ENCODE measurements at places on chromosomes 7 and 10.
A peak's percentile ranks its signal among the peaks of the same experiment; 100 is the strongest.

DNA sequence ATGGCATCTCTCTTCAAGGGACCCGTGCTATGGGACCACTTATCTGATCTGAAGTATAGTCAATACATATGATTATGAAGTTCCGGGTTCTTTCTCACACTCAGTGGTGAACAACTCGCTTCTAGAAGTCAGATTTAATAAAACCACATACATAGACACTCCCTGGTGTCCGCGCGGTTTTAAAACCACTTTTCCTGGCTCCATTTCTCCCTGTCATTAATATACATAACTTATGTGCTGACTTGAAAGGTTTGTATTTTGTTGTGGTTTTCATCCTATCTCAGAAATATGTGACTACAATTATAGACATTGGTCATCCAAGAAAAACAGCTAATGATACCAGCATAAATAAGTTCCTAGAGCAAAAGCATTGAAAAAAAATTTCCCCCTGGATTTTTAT, 34.0 kb downstream of the SVIL start:
- no peak for DNase-seq

DNA sequence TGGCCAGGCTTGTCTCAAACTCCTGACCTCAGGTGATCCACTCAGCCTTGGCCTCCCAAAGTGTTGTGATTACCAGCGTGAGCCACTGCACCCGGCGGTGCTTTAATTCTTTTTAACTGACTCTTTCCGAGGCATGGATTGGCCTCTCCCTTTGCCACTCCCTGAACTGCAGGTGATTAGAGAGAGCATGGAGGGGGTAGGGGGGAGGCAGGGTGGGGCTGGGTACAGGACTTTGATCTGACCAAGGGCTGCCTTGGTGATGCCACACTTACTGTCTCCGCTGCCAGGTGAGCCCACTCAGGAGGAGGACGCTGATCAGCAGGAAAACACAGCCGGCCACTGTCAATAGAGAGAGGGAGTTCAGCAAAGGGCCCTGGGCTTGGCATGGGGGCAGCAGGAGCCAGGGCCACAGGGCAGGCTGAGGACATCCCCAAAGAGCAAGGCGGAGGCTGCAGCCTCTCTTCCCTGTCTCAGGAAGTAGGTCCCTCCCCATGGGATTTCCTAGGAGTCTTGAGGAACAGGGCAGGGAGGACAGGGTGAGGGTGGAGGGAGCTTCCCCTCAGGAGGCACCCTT, 40.5 kb upstream of the IL15RA start:
- DNase-seq: no peak

- DNase-seq: no peak
Observed at GRCh38 chr10:69359594-69359993, 57.1 kb downstream of the TACR2 start.

- DNase-seq: no peak
Observed at GRCh38 chr10:72338180-72338579, 16.5 kb downstream of the DNAJB12 start.

DNA sequence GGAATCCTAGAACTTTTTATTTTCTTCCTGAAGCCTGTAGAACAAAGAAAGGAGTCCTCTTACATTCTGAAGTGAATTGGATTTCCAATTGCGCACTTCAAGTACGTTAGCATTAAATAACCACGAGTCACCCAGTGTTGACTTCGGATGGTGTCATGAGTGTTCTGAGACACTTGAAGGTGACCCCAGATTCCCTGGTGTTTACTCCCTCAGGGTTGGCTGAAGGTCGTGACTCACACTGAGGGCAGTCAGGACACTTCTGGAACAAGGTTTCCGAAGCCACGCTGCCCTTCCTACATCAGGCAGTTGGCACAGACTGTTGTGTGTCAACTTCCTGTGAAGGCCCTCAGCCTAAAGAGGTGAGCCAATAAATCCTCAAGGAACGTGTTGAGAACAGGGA, 186.6 kb upstream of the CELF2 start:
- no peak for DNase-seq

GRCh38 chr7:131502810-131503508, 53.5 kb downstream of the PODXL start:
- DNase-seq: no peak

- no peak for DNase-seq
Observed at GRCh38 chr7:94425546-94425945, 30.9 kb downstream of the COL1A2 start.

DNA sequence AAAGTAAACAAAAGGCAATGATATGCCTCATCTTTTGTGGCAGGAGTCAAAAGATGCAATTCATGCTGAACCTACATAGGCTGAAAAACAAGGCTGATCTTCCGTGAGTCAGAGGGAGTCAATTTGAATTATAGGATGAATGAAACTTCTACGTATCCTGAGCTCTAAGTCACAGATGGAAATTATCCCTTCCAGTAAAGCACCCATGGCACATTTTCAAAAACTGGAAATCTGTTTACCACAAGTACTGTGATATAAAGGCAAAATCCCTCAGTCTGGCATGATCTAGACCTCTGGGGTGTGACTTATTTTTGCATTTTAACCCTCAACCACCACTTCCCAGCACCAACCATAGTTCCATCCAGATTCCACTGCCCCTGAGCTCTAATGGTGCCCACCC, 69.6 kb downstream of the NRG3 start:
- DNase-seq: no peak

DNA sequence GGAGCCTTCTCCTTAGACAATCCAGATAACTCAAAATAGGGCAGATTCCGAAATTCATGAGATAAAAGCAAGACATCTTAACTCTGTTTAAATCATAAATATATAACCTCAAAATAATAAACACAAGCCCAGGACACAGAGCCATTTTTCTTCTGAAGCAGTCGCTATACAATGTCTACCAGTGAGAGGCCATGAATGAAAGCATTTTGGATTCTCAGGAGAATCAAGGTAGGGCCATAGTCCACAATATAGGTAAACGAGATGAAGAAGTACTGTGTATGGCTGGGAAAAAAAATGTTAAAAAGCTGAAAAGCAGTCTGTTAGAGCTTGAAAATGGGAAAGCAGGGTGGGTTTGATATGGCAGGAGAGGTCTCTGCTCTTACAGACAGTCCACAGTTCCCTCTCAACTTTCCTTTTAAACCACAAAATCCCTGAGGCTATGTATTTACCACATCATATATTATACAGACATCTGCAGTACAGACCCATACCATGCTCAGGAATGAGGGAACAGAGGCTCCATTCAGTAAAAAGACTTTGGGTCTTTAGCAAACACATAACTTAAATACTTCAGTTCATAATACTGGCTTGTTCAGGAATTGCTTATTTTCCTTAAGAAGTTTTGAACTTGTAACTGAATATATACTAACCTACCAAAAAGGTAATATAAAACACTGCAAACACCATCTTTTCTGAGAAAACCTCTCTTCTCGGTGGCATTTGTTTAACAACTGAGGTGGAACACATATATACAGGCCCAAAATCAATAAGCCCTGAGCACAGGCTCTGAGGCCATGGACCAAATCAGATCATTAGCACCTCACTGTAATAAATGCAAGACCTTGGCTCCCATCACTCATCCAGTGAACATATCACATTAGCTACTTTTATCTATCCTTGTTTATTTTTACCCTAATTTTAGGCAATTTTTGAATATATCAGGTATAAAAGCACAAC, 109.3 kb downstream of the SORBS1 start:
- DNase-seq: no peak

DNA sequence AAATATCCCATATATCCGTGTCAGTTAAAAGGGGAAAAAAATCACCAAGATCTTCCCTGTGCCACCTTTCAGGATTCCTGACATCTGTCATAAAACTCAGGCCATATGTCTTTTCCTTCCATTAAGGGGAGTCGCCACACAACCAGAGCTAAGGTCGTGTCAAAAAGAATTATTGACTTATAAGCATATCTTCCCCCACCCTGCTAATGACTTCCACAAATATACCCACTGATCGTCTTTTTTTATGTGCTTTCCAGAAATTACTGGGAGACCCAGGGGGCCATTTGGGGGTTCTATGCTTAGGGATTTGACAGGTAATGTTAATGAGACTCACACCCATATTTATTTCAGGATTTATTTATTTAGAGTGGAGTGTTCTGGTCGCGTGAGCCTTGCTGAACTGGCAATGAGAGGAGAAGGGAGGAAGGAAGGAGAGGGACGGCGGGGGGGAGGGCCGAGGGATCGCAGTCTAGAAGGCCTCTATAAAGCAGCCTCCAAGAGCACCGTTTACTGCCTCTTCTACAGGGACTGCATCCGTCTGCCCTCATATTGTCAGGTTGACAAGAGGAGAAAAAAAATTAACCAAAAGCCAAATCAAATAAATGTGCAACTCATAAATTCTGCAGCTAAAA, 135.7 kb upstream of the MGMT start:
- DNase-seq: no peak

- no peak for DNase-seq
Observed at GRCh38 chr7:36338256-36338655, 51.4 kb upstream of the ANLN start.

DNA sequence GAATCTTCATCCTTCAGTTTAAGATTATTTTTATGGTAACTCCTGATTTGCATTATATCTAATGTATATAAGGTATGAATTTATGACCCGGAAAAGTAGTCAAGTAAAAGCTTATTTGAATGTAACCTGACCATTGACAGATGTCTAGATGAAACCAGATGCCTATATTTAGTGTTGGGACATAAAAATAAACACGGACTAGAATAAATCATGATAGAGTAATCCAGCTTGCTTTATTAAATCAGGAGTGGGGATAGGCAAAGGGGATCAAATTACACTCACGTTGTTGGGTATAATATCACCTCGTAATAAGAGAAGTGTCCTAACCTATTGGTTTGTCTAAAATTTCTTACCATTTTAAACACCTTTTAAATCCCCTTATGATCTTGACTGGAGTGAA, 244.6 kb downstream of the AGMO start:
- DNase-seq: no peak

DNA sequence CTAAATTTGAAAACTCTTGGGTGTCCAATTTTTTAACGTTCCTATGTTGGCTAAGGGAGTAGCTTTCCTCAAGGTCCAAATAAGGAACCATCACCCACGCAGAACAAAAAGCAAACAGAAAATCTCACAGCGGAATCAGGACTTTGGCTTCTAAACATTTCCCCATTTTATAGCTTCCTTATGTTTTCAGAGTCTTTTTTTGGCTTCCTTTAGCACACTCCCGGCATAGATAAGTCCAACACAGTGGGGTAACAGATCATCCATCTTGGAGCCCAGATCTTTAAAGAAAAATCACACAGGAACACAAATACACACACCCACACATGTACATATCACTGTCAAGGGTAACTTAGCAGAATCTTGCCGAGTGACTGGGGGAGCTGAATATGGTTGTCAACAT, 4.2 kb upstream of the TCF7L2 start:
- no peak for DNase-seq

DNA sequence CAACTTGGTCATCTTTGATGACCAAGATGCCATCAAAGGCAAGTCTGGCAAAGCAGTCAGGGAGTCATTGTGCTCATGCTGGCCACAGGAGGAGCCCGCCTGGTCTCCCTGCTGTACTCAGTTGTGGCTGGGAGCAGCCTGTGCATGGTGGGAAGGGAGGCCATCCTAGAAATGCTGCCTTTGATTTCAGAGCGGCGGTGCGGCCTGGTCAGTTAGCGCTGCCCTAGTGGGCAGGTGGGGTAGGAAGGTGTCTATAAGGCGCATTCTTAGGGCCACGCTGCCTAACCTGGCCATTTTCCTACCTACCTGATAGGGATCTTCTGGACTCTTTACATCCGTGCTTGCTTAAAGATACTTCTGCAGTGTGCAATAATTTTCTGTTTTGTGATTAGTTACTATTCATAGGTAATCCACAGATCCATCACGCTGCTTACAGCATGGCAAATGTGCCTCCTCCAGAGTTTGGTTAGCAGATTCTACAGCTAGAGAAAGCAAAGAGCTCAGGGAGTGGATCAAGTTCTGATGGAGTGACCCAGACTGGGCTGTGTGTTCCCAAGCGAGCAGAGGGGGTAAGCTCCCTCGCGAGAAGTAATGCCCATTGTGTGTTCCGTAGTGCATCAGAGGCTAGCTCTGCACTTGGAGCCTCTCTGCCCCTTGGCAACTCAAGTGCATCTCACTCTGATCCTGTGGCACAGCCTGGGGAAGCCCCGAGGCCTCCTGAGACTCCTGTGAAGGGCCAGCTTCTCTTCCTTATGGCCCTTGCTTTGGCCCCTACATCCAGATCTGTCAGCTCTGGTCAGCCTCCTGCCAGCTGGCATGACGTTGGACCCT, 970.1 kb upstream of the ZNF722 start:
- DNase-seq: no peak

DNA sequence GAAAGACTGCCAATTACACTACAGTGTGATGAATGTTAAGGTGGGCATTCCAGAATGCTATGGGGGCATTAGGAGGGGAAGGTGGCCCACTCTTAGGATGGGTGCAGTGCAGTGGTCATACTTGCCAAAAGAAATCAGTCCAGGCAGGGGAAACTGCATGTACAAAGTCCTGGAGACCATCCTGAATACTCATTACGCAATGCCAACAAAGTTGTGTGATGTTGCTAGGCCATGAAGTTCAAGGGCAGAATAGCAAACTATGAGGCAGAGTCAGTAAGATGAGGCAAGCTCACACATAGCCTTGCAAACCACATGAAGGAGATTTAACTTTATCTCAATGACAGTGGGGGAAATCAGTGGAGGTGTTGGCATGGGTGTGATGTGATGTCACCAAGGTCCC, 49.8 kb upstream of the SLC35B4 start:
- no peak for DNase-seq

- DNase-seq: no peak
Observed at GRCh38 chr7:106223156-106223555, 61.6 kb downstream of the NAMPT start.

DNA sequence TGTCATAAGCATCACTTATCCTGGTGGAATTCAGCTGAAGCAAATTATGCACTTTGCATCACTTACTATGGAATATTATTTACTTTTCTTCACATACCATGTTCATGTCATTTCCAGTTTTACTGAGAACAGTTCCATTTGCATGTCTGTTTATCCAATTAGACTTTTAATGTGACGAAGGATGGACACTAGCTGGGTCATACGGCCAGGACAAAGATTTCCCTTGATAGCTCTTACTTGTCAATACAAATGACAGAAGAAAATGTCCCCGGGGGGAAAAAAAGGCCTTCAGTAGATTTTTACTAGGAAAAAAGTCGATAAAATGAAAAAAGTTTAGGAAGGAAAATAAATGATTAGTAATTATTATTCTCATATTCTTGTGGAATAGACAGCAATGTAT, 106.6 kb downstream of the RAPGEF5 start:
- DNase-seq: no peak

DNA sequence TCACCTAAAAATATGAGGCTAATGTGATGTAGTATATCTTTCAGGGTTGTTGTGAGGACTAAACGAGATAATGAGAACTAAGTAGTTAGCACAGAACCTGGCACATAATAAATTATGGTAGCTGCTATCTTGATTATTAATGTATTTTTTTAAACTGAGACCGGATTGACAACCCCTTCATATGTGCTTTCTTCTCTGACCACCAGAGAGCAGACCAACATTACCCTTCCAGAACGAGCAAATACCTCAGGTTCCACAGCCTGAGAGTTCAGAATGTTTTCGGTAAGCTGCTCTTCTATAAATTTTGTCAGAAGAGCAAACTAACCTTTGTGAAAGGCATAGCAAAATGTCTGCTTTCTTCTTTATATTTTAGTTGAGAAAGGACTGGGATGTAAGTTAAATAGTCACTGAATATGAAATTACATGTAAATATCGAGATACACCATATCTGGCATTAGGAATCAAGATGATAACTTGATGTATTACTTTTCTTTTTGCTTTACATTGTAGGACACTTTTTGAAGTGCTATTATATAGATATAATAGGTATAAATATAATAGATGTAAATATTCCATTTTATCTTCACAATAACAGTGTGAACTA, 13.6 kb upstream of the BPGM start:
- peak; percentile 52 for DNase-seq

Data from endodermal cell (in vitro differentiated cells).